ENCODE measurements at places on chromosomes 1 and 21. TPM values are rescaled to one million over a fixed set of nuclear protein-coding genes. Genes with fewer than 3 reads are reported as not detected.

- DNase-seq, result no peak
These were observed 134.7 kb downstream of the TGFBR3 start for GRCh38 chr1:91751275-91751674.

DNA sequence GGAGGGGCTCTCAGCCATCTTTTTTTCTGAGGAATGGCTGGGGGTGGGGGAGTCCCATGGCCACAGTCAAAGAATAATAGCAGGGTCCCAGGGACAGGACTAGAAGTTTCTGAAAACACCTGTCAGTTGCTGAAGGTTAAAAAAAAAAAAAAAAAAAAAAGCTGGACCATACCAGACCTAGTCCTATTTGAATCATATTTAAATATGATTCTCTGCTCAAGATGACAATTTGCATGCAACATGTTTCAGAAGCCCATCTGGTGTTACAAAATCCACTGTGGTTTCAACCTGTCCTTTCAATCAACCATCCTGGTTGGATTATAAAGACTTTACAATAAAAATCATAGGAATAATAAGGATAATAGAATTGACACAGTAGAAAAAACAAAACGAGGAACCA lies 153.7 kb downstream of the TENT5C start:
- no peak for DNase-seq

DNA sequence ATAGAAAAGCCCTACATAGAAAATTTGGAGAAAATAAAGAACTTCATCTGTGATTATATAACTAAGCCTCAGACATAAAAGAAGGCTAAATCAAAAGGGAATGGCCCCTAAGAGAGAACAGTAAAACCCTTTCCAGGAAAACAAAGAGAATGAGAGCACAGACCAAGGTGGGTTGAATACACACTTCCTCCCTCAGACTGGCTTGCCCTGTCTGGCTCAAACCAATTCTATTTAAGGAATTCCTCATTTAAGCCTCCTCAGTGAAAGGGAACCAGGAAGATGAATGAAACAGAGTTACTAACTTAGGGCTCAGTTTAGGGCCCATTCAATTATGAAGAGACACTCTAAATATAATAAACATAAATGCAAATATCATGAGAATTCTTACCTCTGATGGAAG lies 10.6 kb upstream of the SYT14 start:
- DNase-seq, result no peak

GRCh38 chr1:223207293-223208066 lies 64.4 kb upstream of the TLR5 start:
- DNase-seq, result no peak

- no peak for DNase-seq
These were observed 14.4 kb downstream of the SARS1 start for GRCh38 chr1:109228167-109228566.

- DNase-seq, result no peak
These were observed 3.3 kb upstream of the IRF2BP2 start for GRCh38 chr1:234613128-234613875.

DNA sequence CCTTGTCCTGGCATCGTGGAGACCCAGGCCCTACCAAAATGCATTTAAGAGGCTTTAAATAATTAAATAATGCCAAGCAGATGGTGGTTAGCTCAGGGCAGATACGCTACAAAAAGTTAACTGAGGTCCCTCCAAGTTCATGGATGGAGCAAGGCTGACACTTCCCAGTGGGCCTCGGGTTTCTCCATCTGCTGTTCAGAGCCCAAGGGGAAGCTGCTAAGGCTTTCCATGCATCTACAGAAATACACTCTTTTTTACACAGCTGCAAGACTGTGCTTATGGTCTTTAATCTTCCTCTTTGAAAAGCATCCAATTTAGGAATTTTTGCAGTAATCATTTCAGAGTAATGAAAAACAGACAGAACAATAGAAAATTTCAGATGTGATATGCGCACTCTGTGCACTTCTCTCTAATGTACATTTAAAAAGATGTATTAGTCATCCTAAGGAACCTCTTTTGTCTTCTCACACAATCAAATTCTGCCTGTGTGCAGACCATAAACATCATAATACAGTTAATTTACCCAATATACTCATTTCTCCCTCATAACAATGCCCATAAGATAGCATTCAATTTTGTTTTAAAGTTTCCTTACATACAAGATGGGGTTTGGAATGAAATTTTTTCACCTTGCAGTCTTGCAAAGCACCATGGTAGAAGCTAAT lies 173.2 kb upstream of the ATP1B1 start:
- DNase-seq, result no peak

- DNase-seq, result no peak
These were observed 143.0 kb upstream of the KCNK1 start for GRCh38 chr1:233470741-233471499.

GRCh38 chr1:176795929-176796328 lies 333.0 kb downstream of the PAPPA2 start:
- no peak for DNase-seq

GRCh38 chr1:7070389-7071029 lies 285.3 kb downstream of the CAMTA1 start:
- DNase-seq, result no peak

DNA sequence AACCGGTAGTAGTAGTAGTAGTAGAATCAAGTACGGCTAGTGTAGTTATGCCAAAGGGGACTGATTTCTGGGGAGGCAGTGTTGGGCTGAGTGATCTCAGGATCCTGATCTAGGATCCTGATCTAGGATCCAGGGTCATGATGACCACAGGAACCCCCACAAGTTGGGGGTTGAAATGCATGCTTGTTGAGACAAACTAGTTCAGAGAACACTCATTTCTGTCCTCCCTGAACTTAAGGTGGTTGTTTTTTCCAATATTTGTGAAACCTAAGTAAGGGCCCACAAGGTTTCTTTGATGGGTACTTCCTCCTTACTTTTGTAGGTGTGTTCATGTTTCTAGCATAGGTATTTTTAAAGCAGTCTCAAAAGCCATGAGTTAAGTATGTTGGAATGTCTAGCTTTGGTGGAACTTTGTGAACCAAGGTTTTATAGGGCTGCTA lies 33.9 kb upstream of the PDC start:
- no peak for DNase-seq

DNA sequence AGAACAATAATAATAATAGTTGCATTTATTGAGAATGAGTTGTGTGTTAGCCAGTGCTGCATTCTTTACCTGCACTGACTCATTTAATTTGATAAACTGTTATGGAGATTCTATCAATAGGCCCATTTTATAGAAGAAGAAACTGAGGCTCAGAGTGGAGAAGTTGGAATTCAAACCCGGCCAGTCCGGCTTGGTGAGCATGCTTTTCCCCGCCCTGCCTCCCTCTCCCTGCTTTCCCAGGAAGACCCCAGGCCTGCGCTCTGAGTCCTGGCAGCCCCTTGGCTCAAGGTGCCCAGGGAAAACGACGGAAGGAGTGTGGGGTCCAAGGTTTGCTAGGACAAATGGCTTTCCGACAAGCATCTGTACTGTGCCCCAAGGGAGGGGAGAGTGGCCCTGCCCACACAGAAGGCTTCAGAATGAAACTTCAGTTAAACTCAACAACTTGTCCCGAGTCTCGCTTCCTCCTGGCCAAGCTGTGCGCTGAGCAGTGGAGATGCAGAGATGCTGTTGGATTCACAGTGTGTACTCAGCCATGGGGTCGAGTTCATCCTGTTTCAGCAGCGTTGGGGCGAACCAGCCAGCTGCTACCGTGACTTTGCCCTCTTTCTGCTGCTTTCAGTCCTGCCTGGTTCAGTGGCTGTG lies 23.3 kb upstream of the PADI6 start:
- DNase-seq, result peak; percentile 19

DNA sequence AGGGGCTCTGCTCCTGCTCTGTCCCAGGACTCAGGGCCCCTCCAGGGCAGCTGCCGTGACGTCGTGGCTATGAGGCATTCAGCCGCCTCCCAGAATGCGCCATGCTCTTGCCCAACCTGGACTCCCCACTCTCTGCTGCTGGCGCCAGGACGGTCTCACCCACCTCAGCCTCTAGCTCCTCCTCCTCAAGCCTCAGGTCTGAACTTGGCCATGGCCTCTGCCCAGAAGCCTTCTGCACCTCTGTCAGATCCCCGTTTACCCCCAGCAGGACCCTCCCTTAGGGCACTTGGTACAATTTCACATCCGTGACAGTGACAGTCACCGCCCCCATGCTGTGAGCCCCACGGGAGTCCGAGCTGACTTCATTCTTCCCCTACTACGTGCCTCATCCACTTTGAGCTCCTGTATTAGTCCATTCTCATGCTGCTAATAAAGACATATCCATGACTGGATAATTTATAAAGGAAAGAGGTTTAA lies 4.9 kb downstream of the CSTB start:
- no peak for DNase-seq

DNA sequence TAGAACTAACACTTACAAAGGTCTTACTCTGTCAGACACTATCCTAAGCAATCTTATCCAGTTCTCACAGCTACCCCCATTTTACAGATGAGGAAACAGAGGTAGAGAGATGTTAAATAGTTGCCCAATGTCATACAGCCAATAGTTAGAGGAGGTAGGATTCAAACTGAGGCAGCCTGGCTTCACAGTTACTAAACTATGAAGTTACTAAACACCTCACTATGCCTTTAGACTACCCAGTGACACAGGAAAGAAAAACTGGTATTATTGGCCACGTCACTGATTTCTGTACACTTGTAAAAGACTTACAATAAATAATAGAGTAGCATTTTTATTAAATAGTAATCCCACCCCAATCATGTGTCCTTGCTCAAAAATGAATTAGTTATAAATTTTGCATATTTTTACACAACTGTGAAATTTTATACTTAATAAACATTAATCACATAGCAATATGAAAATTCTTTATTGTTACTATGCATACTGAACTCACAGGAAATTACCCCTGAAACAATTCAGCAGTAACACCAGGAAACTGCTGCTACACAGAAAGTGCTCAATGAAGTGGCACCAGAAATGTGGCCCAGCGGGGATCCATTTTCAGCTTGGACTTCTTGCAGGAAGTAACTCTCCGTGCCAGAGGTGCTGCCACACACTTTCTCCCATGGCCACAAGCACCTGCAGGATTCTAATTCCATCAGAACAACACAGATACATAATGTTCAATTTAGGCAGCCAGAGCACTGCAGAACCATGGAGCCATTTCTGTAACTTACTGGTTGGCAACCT lies 69.4 kb downstream of the VAV3 start:
- no peak for DNase-seq

- no peak for DNase-seq
These were observed 63.5 kb upstream of the KIAA1614 start for GRCh38 chr1:180849031-180849775.

DNA sequence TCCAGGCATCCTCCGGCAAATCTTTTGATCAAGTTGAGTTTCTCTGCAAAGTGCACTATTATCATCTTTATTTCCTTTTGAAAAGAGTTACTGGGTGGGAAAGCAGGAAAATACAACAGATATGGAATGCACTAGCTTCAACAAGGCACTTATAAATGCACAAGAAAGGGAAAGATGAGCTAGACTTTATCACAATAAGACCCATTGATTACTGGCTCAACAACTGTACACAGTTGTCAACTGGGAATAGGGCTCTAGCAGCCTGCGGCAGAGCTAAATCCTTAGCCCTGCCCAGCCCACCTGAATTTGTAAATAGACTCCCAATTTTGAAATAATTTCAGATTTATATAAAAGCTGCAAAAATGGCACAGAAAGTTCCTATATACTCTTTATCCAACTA lies 111.4 kb downstream of the CSMD2 start:
- DNase-seq, result no peak

GRCh38 chr1:114352797-114353196 lies 158.2 kb downstream of the TRIM33 start:
- DNase-seq, result no peak

GRCh38 chr1:45822644-45823043 lies 19.2 kb downstream of the MAST2 start:
- DNase-seq, result no peak

GRCh38 chr1:231841616-231842344 lies 215.2 kb downstream of the DISC1 start:
- DNase-seq, result no peak

SNRNP40 gene
- total RNA-seq, result 49.7 TPM

HSD3B1 gene
- not detected for total RNA-seq

B3GALT5 gene
- 3.1 TPM for total RNA-seq

LCE7A gene
- total RNA-seq, result not detected

SEMA6C gene
- total RNA-seq, result 22.1 TPM

RUNX3 gene
- 1.0 TPM for total RNA-seq

HIVEP3 gene
- 27.8 TPM for total RNA-seq

CDA gene
- 5.2 TPM for total RNA-seq

Data from dorsolateral prefrontal cortex (tissue), 122 donors.